B cell (primary cell): ENCODE measurements at places on chromosomes 2 and 18. TPM values are rescaled to one million over a fixed set of nuclear protein-coding genes. Genes with fewer than 3 reads are reported as not detected.

The FOXI3 gene
- total RNA-seq, result not detected in 2 replicates

The TGFA gene
- total RNA-seq, result not detected in 2 replicates

The VWA3B gene
- not detected in 2 replicates for total RNA-seq

The ITGB6 gene
- total RNA-seq, result not detected in 2 replicates

The BARD1 gene
- total RNA-seq, result 20.7 and 23.1 TPM in 2 replicates

The KCNK3 gene
- total RNA-seq, result not detected in 2 replicates
